ENCODE measurements at places on chromosomes 2 and 18. TPM values are rescaled to one million over a fixed set of nuclear protein-coding genes. Genes with fewer than 3 reads are reported as not detected.

Gene VAMP5
- polyA plus RNA-seq: 13.4 TPM

Gene RBFA
- polyA plus RNA-seq: 19.2 TPM

Gene EFEMP1
- polyA plus RNA-seq: 23.2 TPM

Gene UBE2E3
- 132 TPM for polyA plus RNA-seq

Gene TPGS2
- 273 TPM for polyA plus RNA-seq

Gene ABCB11
- not detected for polyA plus RNA-seq

Gene PHLPP1
- polyA plus RNA-seq: 28.0 TPM

Gene IL37
- 0.18 TPM for polyA plus RNA-seq

Gene CHST9
- 3.2 TPM for polyA plus RNA-seq

Gene CCDC74A
- polyA plus RNA-seq: 23.8 TPM

Gene APLF
- 7.3 TPM for polyA plus RNA-seq

Gene REL
- polyA plus RNA-seq: 1.6 TPM

Gene WDR35
- 5.1 TPM for polyA plus RNA-seq

Gene CDH7
- polyA plus RNA-seq: 0.67 TPM

Gene CFAP210
- 0.03 TPM for polyA plus RNA-seq

Gene DUSP2
- 10.4 TPM for polyA plus RNA-seq

Gene BOK
- polyA plus RNA-seq: 37.6 TPM

Gene MGAT4A
- polyA plus RNA-seq: 1.4 TPM

Gene TMEM17
- 1.2 TPM for polyA plus RNA-seq

Gene ARHGAP25
- polyA plus RNA-seq: 2.4 TPM

Gene FAHD2B
- 23.5 TPM for polyA plus RNA-seq

Gene SRD5A2
- 0.02 TPM for polyA plus RNA-seq

Gene CNGA3
- polyA plus RNA-seq: 0.02 TPM

Gene RAB6C
- 0.03 TPM for polyA plus RNA-seq

Gene BCL2
- 0.75 TPM for polyA plus RNA-seq

Gene ZSWIM2
- polyA plus RNA-seq: not detected

Gene C1GALT1C1L
- not detected for polyA plus RNA-seq

Gene FSHR
- polyA plus RNA-seq: not detected

Gene SIX3
- 0.02 TPM for polyA plus RNA-seq

All from H1 (cell line).